ENCODE measurements at places on chromosomes 2 and 18. TPM values are rescaled to one million over a fixed set of nuclear protein-coding genes. Genes with fewer than 3 reads are reported as not detected.

- no peak for DNase-seq
Measured at GRCh38 chr18:11268741-11269233, 119.4 kb upstream of the PIEZO2 start.

Gene STON1
- 0.79 TPM for total RNA-seq

DNA sequence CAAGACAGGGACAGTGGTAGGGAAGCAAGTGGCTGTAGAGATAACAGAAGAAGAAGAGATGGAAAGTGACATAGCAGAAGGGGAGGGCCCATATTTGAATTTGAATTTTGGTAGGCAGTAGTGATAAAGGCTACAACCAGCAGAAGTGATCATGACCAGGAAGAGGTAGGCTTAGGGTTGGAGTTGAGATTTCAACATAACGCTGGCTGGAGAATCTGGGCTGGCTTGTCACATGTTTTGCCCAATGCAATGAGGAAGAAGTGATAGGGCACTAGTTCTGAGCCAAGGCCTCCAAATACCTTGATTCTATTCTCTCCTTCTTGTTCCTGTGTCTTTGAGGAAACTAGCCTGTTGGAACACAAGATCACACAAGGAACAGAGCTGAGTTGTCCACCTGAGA, 69.4 kb downstream of the SCG2 start:
- no peak for DNase-seq

GRCh38 chr2:20362701-20363435, 12.2 kb upstream of the PUM2 start:
- DNase-seq: peak; percentile 83

GRCh38 chr18:26637983-26638382, 89.6 kb upstream of the KCTD1 start:
- DNase-seq: no peak

Gene ABCB11
- total RNA-seq: 0.26 TPM

DNA sequence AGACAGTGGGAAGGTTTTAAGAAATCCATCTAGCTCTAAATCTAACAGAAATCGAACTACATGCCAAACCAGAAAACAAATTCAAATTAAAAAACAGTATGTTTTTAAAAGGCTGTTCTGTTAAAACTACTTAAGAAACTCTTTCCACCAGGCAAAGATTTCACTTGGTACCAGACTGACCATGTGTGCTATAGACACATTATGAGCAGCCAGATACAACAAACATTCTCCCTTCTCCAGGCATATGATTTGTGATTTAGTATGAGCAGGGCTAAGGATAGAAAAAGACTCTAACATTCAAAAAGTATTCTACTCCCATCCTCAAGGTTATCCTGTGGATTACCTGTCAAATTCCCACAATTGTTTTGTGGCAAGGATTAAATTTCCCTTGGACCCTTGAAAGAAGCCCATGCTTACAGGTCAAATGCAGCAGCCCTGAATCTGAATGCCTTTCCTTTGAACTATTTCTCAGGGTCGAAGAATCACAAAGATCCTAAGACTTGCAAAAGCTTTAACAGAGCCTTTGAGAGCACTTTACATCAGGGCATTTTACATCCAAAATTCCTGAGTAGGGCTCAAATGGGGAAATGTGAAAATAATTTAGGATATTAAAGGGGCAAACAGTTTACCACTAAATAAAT, 42.5 kb upstream of the TTC32 start:
- DNase-seq: no peak
